ENCODE measurements at places on chromosomes 16 and 17. TPM values are rescaled to one million over a fixed set of nuclear protein-coding genes. Genes with fewer than 3 reads are reported as not detected.

- H3K4me1 ChIP-seq, result no peaks in the 10 kb centered on the region
- no peaks in the 10 kb centered on the region for H3K36me3 ChIP-seq
- no peaks in the 10 kb centered on the region for H3K27me3 ChIP-seq
- no peak overlapping the region for H3K27ac ChIP-seq
- H3K4me3 ChIP-seq, result no peak overlapping the region
These were observed 1.1 kb upstream of the ADGRG1 start for GRCh38 chr16:57627184-57627871.

- H3K4me1 ChIP-seq, result no peaks in the 10 kb centered on the region
- H3K36me3 ChIP-seq, result no peaks in the 10 kb centered on the region
- H3K27me3 ChIP-seq, result peaks cover 2% of the 10 kb centered on the region
- no peak overlapping the region for H3K4me3 ChIP-seq
These were observed 87.2 kb upstream of the TOX3 start for GRCh38 chr16:52634104-52634503.

DNA sequence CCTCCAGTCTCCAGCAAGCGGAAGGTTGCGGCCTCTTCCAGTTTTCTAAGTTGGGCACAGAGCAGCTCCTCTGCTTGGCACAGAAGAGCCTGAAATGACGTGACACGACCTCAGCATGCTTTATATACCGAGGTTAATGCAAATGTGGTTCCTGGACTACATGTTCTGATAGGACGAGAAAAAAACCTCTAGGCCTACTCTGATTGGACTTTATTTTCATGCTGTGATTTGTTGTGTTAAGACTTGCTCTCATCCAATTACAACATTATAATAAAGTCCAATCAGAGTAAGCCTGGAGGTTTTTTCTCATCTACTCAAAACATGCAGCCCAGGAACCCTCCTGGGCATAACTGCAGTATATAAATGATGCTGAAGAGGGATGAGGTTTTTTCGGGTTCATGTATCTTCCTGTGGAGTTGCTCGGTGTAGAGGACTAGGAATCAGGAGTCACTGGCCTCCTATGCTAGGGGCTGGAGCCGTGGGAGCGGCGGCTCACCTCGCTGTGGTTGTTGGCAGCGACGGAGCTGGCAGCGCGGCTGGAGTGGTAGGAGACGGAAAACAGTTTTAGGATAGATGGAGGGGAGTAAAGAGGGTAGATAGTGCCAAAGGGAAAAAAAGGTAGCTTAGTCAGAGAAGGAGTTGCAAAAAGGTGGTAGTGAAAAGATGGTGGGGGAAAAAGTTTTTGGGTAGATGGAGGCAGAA lies 878.0 kb downstream of the KCNJ18 start:
- H3K27me3 ChIP-seq, result no peaks in the 10 kb centered on the region
- no peaks in the 10 kb centered on the region for H3K36me3 ChIP-seq
- H3K4me3 ChIP-seq, result no peak overlapping the region

DNA sequence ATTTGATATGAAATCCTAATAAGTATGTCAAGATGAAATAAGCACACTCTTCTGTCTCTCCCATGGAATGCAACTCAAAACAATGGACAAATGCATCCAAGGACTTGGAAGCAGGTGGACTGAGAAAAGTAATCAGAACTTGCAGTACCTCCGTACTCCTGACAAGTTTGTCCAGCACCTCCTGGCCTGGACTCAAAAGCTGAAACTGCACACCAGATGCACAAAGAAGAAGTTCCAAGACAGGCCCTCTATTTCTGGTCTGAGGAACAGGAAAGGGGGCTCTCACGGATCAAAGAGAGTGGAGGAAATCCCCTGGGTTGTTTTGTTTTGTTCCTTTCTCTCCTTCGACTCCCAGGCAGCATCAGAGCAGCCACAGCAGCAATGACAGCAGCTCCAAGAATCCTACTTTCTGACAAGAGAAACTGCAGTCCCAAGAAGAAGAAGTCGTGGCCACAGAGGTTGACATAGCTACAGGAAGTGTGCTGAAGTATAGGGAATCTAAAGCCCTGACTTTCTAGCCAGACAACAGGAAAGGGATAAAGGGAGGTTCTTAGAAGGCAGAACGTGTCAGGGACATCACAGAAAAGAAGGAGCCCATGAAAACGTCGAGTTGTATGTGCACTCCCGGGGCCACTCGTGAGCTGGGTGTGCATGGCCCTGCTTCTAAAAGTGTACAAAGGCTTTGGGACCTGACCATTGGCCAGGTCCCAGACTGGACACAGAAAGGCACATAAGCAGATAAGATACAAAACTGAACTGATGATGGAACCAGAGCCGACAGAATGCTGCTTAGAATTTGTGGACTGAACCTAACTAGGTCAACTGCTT lies 29.3 kb downstream of the AKAP10 start:
- H3K27me3 ChIP-seq, result no peaks in the 10 kb centered on the region
- peaks cover 5% of the 10 kb centered on the region for H3K4me1 ChIP-seq
- DNase-seq, result no peak
- H3K4me3 ChIP-seq, result no peak overlapping the region

DNA sequence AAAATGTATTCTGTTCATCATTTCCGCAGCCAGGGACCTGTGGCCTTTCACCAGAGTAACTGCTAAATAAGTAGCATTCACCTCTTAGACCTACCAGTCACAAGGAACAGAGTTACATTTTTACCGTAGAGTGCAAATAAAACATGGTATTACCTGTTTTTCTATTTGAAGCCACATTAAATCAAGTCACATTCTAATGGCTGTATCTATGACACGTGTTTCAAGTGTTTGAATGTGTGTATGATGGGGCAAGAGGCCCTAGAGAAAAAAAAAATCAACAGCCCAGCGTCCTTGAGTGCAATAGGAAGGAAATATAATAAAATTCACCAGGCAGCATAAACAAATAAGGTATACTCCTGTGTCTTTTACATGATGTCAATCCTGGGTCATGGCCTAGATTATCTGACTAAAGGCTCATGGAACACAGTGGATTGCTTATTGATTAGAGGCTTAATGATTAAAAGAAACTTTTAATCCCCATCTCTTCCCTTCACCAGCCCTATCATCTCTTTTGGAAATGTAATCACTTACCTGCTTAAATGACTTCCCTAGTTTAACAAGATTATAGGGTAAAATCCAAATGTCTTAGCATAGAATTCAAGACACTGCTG lies 168.7 kb upstream of the CDH5 start:
- H3K27ac ChIP-seq, result no peak overlapping the region
- no peak for DNase-seq
- H3K4me3 ChIP-seq, result no peak overlapping the region
- H3K4me1 ChIP-seq, result no peaks in the 10 kb centered on the region
- H3K27me3 ChIP-seq, result no peaks in the 10 kb centered on the region

GRCh38 chr17:29112771-29113295 lies 67.4 kb downstream of the MYO18A start:
- no peaks in the 10 kb centered on the region for H3K36me3 ChIP-seq
- H3K4me1 ChIP-seq, result peaks cover 22% of the 10 kb centered on the region
- no peak overlapping the region for H3K27ac ChIP-seq
- DNase-seq, result no peak

GRCh38 chr17:28333083-28333746 lies 2.1 kb downstream of the IFT20 start:
- H3K27me3 ChIP-seq, result no peaks in the 10 kb centered on the region
- peaks cover 13% of the 10 kb centered on the region for H3K36me3 ChIP-seq
- no peak overlapping the region for H3K4me3 ChIP-seq
- H3K27ac ChIP-seq, result no peak overlapping the region

- H3K27ac ChIP-seq, result peak overlapping the region; percentile 83
- H3K4me3 ChIP-seq, result peak overlapping the region; percentile 77
- no peaks in the 10 kb centered on the region for H3K27me3 ChIP-seq
- H3K4me1 ChIP-seq, result peaks cover 54% of the 10 kb centered on the region
- 0 out of 2 replicates have a peak, but pooled peaks cover under 1% of the 10 kb centered on the region for H3K36me3 ChIP-seq
These were observed 30.9 kb downstream of the FAM222B start for GRCh38 chr17:28811651-28812090.

GRCh38 chr16:12253731-12254130 lies 277.2 kb downstream of the SNX29 start:
- no peaks in the 10 kb centered on the region for H3K36me3 ChIP-seq
- H3K4me3 ChIP-seq, result no peak overlapping the region
- no peaks in the 10 kb centered on the region for H3K27me3 ChIP-seq
- no peak for DNase-seq
- peaks cover 18% of the 10 kb centered on the region for H3K4me1 ChIP-seq

GRCh38 chr16:676913-677312 lies 1.4 kb downstream of the RHBDL1 start:
- no peak for DNase-seq
- H3K27ac ChIP-seq, result no peak overlapping the region
- H3K4me3 ChIP-seq, result no peak overlapping the region
- no peaks in the 10 kb centered on the region for H3K27me3 ChIP-seq
- peaks cover 15% of the 10 kb centered on the region for H3K4me1 ChIP-seq

GRCh38 chr16:79164388-79164995 lies 436.0 kb downstream of the MAF start:
- H3K27ac ChIP-seq, result no peak overlapping the region
- no peaks in the 10 kb centered on the region for H3K36me3 ChIP-seq
- H3K27me3 ChIP-seq, result no peaks in the 10 kb centered on the region
- no peak for DNase-seq
- H3K4me3 ChIP-seq, result no peak overlapping the region

- H3K27ac ChIP-seq, result peak overlapping the region; percentile 22
- no peaks in the 10 kb centered on the region for H3K36me3 ChIP-seq
- peaks cover 13% of the 10 kb centered on the region for H3K4me1 ChIP-seq
- no peaks in the 10 kb centered on the region for H3K27me3 ChIP-seq
- H3K4me3 ChIP-seq, result peak overlapping the region; percentile 28
- peak; percentile 95 for DNase-seq
These were observed 7.3 kb upstream of the RHOT2 start for GRCh38 chr16:660459-661183.

DNA sequence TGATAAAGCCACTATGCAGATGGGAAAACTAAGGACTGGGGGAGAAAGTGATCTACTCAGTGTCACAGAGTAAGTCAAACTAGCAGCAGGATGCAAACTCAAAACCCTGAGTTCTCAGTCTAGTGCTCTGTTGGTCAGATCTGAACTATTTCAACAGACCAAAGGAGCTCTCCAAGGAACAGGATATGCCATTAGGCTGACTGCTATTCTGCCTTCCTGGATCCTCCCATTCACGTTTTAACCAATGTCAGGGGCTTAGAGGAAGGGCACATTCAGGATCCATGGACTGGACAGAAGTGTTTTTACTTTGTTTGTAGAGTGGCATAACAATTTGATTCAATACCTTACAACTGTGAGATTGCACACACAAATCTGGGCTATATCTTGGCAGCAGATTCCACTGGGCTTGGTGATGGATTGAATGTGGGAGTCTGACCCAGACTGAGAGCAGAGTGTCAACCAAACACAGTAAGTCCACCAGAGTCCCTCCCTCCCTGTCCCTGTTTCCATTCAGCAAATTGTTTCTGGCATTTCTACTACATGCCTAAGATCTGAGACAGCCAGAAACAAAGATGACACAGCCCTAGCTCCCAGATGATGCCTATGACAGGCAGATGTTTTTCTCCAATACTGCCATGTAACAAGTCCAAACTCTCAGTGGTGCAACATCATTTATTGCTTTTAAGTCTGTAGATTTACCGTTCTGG lies 337.8 kb upstream of the CDH5 start:
- no peaks in the 10 kb centered on the region for H3K36me3 ChIP-seq
- H3K4me1 ChIP-seq, result no peaks in the 10 kb centered on the region
- no peak overlapping the region for H3K4me3 ChIP-seq
- no peaks in the 10 kb centered on the region for H3K27me3 ChIP-seq
- no peak overlapping the region for H3K27ac ChIP-seq

GRCh38 chr17:5980941-5981340 lies 89.2 kb upstream of the WSCD1 start:
- H3K4me3 ChIP-seq, result no peak overlapping the region
- no peaks in the 10 kb centered on the region for H3K4me1 ChIP-seq
- H3K27me3 ChIP-seq, result no peaks in the 10 kb centered on the region
- DNase-seq, result no peak

- no peak overlapping the region for H3K4me3 ChIP-seq
- peaks cover 28% of the 10 kb centered on the region for H3K4me1 ChIP-seq
- H3K27ac ChIP-seq, result no peak overlapping the region
- H3K27me3 ChIP-seq, result no peaks in the 10 kb centered on the region
These were observed 65.7 kb downstream of the MARF1 start for GRCh38 chr16:15576960-15577958.

GRCh38 chr16:52721331-52721730 lies 174.4 kb upstream of the TOX3 start:
- DNase-seq, result no peak
- H3K4me3 ChIP-seq, result no peak overlapping the region
- no peak overlapping the region for H3K27ac ChIP-seq
- no peaks in the 10 kb centered on the region for H3K27me3 ChIP-seq

GRCh38 chr16:89383095-89384003 lies 107.0 kb downstream of the ANKRD11 start:
- H3K27me3 ChIP-seq, result no peaks in the 10 kb centered on the region
- peaks cover 19% of the 10 kb centered on the region for H3K4me1 ChIP-seq
- no peak overlapping the region for H3K27ac ChIP-seq
- H3K4me3 ChIP-seq, result no peak overlapping the region
- DNase-seq, result no peak
- H3K36me3 ChIP-seq, result no peaks in the 10 kb centered on the region

DNA sequence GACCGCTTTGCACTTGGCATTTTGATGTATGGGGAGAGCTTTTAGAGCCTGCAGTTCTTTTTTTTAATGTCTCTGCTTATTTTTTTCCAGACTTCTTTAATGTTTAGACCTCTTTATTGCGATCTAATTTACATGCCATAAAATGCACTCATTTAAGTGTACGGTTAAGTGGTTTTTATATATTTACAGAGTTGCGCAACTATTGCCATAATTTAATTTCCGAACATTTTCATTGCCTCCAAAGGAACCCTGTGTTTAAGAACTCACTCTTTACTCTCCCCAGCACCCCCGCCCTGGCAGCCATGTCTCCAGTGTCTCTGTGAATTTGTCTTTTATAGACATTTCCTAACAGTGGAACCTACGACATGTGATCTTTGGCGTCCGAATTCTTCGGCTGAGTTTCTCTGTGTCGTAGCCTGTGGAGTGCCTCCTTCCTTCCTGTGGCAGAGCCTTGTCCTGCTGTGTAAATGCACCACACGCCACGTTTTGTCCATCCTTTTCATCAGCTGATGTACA lies 24.0 kb downstream of the ZNF750 start:
- H3K27me3 ChIP-seq, result no peaks in the 10 kb centered on the region
- no peak overlapping the region for H3K4me3 ChIP-seq
- H3K36me3 ChIP-seq, result peaks cover 12% of the 10 kb centered on the region
- DNase-seq, result no peak
- no peaks in the 10 kb centered on the region for H3K4me1 ChIP-seq

GRCh38 chr17:73316919-73317505 lies 5.2 kb upstream of the CDC42EP4 start:
- DNase-seq, result peak; percentile 78
- no peaks in the 10 kb centered on the region for H3K36me3 ChIP-seq
- no peaks in the 10 kb centered on the region for H3K27me3 ChIP-seq

- no peak overlapping the region for H3K4me3 ChIP-seq
- no peak overlapping the region for H3K27ac ChIP-seq
- H3K4me1 ChIP-seq, result no peaks in the 10 kb centered on the region
- 0 out of 2 replicates have a peak, but pooled peaks cover 4% of the 10 kb centered on the region for H3K27me3 ChIP-seq
- no peaks in the 10 kb centered on the region for H3K36me3 ChIP-seq
These were observed 367.4 kb downstream of the UTP18 start for GRCh38 chr17:51627779-51628178.

TRIM16 gene
- total RNA-seq, result 13.2 TPM

TBC1D3D gene
- not detected for total RNA-seq

SHCBP1 gene
- 15.5 TPM for total RNA-seq

ZDHHC7 gene
- 22.5 TPM for total RNA-seq

Measured in Karpas-422 (cell line).